Activated T-cell treated with anti-CD3 and anti-CD28 coated beads, Interleukin-2, amount 50 U/mL, for 48 hours (primary cell): ENCODE measurements at places on chromosomes 6 and 20.

DNA sequence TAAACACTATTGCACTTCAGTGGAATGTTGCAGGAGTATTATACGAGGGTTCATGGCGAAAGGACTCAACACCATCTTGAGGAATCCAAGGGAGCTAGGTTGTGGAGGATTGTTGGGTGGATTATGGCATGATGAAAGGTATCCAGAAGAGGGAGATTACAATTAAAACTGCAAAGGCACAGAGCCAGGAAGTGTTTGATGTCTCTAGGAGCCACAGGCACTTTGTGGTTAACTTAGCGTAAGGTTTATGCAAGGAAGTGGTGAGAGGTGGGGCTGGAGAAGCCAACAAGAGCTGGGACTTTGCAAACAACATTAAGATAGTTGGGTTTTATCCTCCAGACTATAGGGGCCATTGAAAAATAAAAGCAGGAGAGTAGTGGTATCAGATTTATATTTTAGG is 86.6 kb upstream of the TPD52L1 start:
- DNase-seq, result no peak

GRCh38 chr6:44054721-44055559 is 72.3 kb downstream of the MRPL14 start:
- no peak for DNase-seq

DNA sequence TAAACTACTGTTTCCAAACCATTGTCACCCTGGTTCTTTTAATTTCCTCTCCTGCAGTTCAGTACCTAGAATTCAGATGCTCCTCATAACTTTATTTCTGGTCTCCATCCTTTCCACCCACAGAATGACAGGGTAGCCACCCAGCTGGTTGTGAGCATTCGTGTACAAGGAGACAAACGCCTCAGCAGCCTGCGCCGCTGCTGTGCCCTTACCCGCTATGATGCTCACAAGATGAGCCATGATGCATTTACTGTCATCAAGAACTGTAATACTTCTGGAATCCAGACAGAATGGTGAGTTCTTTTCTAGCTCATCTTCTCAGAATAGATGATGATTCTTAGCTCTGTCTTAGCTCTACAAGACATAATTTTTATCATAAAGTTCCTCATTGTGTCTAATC is 18.6 kb downstream of the GTPBP2 start:
- DNase-seq, result no peak

DNA sequence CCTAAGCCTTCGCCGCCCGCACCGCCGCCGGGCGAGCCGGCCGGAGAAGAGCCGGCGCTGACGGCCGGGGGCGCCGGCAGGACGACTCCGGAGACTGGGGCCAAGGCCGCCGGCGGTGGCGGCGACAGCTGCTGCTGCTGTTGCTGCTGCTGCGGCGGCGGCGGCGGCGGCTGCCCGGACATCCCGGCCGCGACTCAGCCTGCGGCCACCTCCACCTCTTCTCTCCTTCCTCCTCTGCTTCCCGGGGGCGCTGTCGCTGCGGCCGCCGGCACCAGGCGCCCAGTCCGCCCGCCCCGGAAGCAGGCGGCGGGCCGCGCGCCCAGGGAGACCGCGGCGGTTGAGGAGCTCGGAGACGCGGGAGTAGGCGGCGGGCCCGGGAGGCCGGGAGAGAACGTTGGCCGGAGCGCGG is 307 bp downstream of the RANBP9 start:
- DNase-seq, result no peak

DNA sequence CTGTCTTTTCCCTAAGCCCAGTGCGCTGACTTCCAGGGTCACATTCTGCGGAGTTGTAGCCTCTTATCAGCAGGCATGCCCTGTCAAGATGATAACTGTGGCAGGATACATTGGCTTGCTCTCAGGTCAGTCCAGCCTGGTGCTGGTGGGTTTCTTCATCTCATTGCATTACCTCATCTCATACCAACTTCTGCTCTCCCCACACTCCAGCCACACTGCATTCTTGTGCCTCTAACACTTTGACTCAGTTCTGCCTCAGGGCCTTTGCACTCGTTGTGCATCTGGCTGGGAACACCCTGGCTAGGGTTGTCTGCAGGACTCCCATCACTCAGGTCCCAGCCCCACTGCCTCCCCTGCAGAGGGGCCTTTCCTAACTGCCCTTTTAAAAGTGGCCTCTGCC is 110.3 kb upstream of the BACH2 start:
- no peak for DNase-seq

GRCh38 chr6:163725008-163725941 is 310.8 kb downstream of the QKI start:
- DNase-seq, result no peak

- no peak for DNase-seq
Measured at GRCh38 chr6:115773741-115774140, 286.9 kb downstream of the FRK start.

GRCh38 chr6:4636881-4637224 is 139.4 kb upstream of the CDYL start:
- DNase-seq, result no peak

DNA sequence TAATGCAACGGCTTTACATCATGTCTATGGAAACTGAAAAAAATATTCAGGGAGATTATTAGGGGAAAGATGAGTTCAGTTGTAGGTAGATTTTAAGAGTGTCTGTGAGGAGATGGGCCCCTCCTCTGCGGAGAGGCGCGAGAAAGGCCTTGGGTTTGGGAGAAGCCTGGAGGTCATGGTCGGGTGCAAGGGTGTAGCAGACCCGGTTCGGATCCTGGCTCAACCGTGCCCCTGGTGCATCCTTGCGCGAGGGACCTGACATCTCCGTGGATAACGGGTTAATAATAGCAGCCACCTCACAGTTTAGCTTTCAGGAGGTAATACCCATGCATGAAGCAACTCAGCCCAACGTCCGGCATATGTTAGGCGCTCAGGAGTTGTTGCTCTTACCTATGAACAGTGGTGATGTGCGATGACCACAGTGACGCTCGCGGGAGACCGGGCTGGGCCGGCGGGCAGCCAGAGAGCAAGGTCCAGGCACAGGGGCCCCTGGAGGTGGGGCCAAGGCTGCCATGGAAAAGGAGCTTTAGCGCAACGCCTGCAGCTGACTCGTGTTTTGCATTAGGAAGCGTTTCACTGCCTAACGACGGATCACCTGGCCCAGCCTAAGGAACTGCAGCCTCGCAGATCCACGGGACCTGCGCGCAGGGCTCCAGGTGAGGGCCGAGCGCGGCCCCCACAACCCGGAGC is 146.4 kb upstream of the ARID1B start:
- DNase-seq, result no peak

DNA sequence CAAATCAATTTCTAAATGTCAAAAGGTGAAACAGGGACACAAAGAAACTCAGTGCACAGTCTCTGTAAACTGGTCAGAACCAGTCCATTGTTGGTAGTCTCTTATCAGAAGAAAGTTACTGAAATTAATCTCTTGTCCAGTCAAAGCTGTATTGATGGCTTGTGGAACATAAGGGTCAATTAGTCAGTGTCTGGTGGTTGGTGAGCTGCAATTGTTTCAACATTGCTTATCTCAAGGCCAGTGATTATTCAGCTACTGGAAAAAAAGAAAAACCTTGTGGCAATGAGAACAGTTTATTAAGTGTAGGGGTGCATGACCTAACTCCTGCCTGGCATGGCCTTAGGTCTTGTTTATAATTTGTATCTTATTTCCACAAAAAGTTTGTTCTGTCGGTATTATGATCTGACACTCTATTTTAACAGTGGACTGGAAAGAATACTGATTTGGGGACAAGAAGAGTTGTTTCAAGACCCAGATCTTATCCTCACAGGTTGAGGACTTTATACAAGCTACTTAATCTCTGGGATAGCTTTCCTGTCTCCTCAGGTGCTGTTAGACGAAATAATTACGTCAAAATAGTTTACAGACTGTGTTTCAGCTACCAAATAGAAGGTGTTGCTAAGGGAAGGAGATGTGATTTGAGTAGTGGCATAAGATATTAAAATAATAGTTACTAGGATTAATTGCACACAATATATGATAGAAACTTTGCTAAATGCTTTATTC is 520.0 kb upstream of the IRAK1BP1 start:
- DNase-seq, result no peak

DNA sequence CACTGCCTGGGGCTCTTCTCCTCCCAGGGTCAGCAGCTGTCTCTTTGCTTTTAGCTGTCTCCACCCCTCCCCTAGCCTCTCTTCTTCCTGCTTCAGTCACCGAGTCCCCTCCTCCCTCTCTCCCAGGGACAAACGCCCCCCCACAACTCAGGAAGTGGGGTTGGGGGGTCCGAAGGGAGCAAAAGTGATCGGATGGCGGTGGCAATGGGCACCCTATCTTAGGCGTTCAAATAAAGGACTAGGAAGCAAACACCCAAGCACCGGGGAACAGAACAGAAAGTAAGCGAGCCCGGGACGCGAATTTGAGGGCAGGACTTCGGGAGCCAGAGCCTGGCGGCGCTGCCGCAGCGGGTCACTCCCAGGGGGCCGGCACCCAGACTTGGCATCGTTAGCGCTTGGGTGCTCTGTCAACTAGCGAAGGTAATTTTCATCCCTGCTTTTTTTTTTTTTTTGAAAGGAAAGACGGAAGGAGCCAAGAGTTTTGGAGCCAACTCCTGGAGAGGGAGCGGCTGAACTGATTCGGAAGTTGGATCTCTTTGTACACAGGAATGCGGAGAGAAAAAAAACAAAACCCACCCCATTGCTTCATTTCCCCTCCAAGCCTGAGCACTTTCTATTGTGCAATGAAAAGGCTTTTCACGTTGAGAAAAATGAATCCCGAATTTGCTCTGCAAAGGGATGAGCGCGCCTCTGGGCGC is 815 bp upstream of the ITPR3 start:
- peak; percentile 59 for DNase-seq

GRCh38 chr20:23128461-23129125 is 42.5 kb upstream of the CD93 start:
- no peak for DNase-seq

DNA sequence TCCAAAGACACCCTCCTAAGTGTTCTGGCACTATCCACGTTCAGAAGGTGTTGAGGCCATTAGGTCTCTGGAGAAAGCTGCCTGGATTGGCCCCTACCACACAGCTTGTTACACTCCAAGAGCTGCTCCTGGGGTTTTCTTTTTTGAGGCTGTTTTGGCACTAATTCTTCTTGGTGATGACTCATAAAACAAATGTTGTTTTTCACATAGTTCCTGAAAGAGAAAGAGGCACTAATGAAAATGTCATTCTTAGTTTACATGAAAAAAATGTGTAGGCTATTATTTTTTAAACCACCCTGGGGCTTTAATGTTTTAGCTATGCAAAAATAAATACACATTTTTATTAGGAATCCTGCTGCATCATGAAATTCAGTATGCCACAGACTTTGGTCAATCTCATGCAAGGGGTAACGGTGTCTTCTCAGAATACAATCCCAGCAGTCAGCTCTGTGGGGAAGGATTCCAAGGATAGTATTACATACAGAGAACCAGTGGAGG is 38.1 kb downstream of the TBPL1 start:
- no peak for DNase-seq

GRCh38 chr6:135411339-135411738 is 86.2 kb downstream of the AHI1 start:
- DNase-seq, result no peak

GRCh38 chr6:88605271-88605670 is 358.1 kb downstream of the RNGTT start:
- no peak for DNase-seq

DNA sequence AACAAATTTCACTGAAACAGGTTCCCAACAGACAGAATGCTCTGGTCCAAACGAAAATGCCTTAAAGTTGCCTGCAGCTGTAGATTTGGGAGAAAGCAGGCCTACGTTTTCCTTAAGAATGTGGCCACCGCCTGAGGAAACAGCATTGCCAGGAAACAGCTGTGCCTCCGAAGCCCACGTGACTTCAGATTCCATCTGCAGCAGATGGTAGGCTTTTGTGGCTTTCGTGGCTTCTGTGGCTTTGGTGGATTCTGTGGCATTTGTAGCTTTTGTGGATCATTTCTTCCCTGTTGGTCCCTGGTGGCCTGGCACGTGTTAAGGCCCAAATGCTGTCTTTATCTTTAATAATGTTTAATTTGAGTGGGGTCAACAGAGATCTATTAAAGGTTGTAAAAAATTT is 222.9 kb downstream of the TTLL2 start:
- no peak for DNase-seq

DNA sequence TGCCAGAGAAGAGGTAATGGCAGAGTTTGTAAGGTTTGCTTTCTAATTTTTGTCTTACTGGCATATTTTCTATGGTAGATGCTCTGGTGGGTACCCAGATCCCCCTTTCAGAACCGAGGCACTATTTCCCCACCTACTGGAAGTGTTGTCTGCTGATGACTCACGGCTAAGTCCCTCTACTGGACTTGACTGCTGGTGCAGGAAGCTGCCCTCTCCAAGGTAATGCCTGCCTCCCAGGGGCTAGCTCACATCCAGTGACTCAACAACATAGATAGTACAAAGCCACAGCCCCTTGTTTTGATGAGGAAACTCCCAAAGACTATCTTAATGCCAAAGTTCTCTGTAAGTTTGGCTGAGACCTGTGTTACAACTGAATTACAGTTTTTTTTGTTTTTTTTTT is 285.4 kb upstream of the FLRT3 start:
- no peak for DNase-seq

GRCh38 chr6:113184736-113185135 is 672.4 kb upstream of the MARCKS start:
- DNase-seq, result no peak

DNA sequence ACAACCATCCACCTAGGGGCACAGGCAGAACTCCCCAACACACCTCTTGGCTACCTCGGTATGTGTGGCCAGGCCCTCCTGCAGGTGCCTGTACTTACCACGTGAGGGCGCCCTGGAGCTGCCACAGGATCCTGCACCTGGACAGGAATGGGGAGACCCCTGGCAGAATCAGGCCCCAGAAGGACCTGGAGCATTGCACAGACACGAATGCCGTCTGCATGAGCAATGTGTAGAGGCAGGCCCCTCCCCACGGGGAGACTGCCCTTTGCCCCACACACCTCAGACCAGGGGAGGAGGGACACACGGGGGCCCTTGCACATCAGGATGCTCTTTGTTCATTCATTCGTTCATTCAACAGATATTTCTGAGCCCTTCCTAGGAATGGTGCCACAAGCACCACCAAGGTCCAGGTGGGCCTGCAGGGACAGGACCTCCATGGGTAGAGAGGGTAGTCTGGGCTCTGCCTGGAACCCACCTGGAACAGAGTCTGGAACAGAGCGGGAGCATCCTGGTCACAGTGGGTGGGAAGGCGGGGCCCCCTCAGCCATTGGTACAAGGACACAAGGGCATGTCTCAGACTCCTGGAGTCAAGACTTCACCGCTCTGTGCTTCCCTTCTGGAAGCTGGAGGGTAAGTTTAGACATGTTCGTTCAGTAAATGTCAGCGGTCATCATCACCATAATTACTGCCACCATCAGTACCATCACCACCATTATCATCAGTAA is 32.3 kb downstream of the YTHDF1 start:
- DNase-seq, result peak; percentile 73

GRCh38 chr6:55866128-55866527 is 9.3 kb downstream of the BMP5 start:
- DNase-seq, result no peak

DNA sequence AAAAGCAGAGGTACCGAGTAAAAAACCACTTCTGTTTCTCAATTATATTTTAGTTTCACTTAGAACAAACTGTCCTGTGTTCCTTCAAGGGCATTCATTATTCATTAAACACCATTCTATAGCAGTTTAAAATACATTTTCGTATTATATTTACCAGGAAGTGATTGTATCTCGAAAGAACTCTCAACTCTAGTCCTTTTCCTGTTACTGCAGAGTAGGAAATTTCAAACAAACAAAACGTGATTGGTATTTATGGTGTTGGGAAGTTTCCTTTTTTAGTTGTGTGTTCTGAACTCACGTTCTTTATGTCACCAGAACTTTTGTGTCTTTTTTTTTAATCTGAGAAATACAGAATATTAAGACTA is 139.5 kb upstream of the BTBD3 start:
- no peak for DNase-seq

- no peak for DNase-seq
Measured at GRCh38 chr20:6959900-6960312, 192.4 kb downstream of the BMP2 start.
